Right ventricle myocardium superior (tissue), 1 donor: ENCODE measurements at places on chromosomes 6 and 20.
A peak's percentile ranks its signal among the peaks of the same experiment; 100 is the strongest.

GRCh38 chr6:163309491-163310026 is 105.0 kb upstream of the QKI start:
- DNase-seq: no peak

- DNase-seq: no peak
These were observed 57.2 kb downstream of the IL20RA start for GRCh38 chr6:136987526-136987925.

DNA sequence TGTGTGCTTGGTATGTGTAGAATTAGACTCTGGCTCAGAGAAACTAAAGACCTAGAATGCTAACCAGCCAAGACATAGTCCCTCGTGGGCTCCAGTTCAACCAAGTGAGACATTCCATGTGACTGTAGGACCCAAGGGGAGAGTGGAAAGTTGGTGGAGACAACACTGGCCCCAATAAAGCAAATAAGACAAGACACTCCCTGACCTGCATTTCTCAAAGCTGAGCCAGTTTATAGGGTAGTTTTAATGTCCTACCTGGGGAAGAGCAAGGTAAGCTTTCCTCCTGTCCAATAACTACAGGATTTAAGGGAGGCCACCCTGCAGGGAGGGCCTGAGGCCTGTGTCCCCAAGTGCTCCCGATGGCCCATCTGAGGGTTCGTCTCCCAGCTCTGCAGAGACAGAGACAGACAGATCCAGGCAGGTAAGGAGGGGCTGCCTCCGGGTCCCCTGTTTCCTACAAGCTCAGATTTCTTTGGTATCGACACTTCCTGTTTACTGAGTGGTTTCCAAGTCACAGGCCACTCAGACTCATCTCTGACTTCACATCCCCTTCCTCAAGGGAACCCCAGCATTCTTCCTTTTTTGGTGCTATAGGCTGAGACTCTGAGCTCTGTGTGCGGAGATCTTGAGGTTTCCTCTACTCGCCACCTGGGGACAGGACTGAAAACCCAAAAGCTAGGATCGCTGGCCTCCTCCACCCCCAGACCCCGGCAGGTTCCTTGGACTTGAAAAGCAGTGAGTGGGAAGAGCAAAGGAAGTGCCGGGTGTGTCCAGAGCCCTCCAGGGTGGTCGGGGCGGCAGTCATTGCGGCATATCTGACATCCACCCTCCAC is 92.4 kb downstream of the PRND start:
- no peak for DNase-seq

GRCh38 chr6:1770435-1770843 is 160.7 kb downstream of the FOXC1 start:
- no peak for DNase-seq

GRCh38 chr6:168785720-168786511 is 344.9 kb downstream of the SMOC2 start:
- DNase-seq: no peak

DNA sequence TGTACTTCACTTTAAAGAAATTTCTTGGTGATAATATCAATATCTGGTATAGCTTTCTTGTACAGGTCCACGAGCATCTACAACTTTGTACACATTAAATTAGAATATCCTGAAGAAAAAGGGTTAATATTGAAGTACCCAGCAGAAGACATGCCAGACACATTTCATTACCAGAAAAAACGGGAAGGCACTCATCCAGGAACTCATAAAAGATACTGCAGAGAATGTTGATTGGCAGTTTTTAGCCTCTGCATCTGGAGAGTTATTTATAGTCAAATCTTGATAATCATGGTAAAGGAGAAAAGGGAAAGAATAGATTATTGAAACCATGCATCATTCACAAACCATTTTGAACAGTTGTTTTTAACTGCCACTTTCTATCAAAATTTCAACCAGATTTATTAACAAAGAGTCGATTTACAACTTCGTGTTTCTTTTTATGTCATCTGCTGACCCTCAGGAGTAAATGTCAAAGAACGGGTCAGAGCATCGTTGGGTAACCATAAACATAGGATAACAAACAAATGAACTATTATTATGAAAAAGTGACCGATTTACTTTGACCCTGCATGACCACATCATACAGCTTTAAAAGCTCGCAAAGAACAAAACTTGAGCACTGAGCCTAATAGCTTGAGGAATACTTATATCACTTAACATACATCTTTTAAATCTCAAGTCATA is 229.2 kb upstream of the SGK1 start:
- DNase-seq: no peak

DNA sequence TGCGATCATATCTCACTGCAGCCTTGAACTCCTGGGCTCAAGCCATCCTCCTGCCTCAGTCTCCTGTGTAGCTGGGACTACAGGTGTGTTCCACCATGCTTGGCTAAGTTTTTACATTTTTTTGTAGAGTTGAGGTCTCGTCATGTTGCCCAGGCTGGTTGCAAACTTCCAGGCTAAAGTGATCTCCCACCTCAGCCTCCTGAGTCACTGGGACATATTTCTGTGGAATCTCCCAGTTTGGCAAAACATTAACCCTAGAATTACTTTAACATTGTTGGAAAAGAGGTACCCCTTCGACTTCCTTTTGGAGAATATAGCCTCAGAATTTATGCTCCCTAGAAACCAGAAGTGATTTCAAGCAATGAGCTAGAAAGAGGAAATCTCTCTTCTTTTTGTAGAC is 57.2 kb downstream of the SHLD1 start:
- DNase-seq: no peak

GRCh38 chr6:56642366-56643261 is at the start of gene DST:
Gene DST, minus strand, starts transcription at chr6:56642889.
- DNase-seq: no peak

DNA sequence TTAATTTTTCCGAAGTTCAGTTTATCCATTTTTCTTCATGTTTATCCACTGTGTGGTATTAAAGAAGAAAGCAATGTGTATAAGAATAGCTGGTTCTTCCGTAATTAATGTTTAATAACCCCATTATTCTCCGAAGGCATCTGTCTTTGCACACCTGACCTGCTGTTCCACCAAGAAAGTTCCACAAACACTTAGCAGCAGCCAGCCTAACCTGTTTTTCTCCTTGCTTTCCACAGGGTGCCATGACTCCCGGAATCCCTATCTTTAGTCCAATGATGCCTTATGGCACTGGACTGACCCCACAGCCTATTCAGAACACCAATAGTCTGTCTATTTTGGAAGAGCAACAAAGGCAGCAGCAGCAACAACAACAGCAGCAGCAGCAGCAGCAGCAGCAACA is 7.4 kb downstream of the TBP start:
- DNase-seq: no peak

DNA sequence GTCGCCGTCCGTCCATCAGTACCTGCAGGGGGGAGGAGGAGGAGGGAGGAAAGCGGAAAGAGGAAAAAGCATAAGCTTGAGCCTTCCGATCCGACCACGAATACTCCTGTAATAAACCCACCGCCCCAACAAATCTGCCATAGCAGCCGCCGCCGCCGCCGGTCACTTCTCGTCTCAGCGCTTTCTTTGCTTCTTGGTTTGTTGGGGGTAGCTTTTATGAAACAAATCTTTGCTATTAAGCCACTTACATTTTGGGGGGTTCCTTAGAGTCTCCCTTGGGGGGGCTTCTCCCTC is 277 bp downstream of the ADGRB3 start:
- DNase-seq: no peak

GRCh38 chr6:11460837-11461661 is 76.5 kb upstream of the TMEM170B start:
- DNase-seq: no peak

DNA sequence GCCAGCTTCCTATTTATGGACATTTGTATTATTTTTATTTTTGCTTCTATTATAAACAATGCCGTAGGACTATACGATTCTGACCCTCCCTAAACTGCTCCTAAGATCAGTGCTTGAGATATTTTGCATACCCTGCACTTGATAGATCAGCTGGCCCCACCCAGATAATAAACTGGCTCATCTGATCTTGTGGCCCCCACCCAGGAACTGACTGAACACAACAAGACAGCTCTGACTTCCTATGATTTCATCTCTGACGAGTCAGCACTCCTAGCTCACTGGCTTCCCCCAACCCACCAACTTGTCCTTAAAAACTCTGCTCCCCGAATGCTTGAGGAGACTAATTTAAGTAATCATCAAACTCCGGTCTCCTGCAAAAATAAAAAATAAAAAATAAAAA is 34.9 kb upstream of the TFAP2A start:
- DNase-seq: no peak

GRCh38 chr20:10524643-10525042 is 89.5 kb downstream of the SLX4IP start:
- DNase-seq: no peak

GRCh38 chr20:2405693-2406065 is 25.0 kb downstream of the TGM6 start:
- DNase-seq: no peak

GRCh38 chr6:167005350-167006159 is 6.4 kb downstream of the CEP43 start:
- DNase-seq: peak; percentile 63

DNA sequence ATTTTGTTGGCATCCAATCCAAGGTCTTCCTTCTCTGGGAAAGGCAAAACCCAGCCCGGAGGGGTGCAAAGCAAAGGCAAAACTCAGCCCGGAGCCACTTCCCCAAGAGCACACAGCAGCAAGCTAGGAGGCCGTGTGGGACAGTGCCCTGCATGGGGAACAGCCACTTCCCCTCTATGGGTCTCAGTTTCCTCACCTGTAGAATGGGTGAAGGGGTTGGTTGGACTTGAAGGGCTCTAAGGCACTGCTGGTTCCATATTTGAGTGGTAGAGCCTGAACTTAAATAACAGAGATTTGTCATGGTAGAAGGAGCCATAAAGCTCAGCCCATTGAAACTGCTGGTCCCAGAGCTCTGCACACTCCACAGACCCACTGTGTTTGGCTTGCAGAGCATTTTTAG is 51.3 kb upstream of the CCDC167 start:
- no peak for DNase-seq

DNA sequence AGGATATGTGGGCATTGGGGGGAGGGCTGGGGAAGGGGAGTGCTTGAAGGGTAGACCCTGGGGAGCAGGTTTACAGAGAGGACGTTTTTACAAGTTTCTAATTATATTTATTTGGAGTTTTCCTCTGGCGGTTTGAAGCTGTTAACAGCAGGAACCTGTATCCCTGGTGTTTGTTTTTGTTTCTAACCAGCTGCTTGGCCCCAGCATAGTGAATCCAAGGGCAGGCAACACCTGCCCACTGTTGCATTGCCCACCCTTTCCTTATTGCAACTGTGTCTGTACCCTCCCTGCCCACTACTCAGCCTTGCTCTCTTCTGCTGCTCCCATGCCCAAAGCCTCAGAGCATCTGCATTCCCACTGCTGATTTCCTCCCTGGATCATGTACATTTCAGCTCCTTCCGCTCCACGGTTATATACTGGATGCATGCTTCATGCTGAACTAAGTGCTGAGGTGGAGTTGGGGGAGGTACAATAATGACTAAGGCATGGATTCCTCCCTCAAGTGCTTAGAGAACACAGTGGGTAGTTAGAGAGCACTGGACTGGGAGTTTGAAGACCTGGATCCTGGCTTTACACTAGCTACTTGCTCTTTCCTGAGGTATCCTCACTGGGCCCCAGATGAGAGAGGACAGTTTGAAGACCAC is 6.0 kb downstream of the SCUBE3 start:
- DNase-seq: no peak

- DNase-seq: no peak
These were observed 347.5 kb upstream of the SOX4 start for GRCh38 chr6:21246075-21246474.

- no peak for DNase-seq
These were observed 71.9 kb upstream of the SDHAF4 start for GRCh38 chr6:70494833-70495232.

GRCh38 chr6:19438566-19439353 is 398.4 kb upstream of the ID4 start:
- DNase-seq: no peak

DNA sequence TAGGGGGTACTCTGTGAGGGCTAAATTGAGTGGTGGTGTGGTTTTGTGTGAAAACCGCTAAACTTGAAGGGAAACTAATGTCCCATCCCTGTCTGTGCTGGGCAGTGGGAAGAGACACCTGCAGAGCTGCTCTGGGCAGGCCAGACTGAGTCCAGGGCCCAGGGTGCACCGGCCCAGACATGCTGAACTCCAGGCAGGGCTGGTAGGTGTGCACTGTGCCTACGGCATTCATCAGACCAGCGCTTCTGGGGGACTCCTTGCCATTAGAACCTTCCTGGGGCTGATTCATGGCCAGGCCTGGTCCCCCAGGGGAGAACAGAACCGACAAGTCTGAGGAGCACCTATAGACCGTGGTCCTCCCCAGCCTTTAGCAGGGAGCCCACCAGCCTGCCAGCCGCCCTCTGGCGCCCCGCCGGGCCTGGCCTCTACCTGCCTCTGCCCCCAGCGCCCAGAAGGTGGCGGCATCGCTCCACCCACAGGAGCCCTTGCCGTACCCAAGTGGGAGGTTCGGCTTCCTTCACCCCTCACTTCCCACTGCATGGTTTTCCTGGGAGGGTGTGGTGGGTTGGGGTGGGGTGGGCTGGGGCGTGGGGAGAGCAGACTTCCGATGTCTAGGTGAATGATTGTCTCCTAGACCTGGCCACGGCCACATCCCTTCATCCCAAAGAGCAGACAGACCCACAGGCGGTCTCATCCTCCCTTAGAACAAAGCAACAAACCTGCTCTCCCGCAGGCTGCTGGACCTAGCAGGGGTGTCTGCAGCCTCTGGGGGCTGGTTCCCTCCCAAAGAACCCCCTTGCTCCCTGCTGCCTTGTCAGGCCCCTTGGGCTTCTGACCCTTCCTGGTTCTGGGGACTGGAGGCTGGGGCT is 15.5 kb downstream of the CCDC167 start:
- DNase-seq: peak; percentile 77

DNA sequence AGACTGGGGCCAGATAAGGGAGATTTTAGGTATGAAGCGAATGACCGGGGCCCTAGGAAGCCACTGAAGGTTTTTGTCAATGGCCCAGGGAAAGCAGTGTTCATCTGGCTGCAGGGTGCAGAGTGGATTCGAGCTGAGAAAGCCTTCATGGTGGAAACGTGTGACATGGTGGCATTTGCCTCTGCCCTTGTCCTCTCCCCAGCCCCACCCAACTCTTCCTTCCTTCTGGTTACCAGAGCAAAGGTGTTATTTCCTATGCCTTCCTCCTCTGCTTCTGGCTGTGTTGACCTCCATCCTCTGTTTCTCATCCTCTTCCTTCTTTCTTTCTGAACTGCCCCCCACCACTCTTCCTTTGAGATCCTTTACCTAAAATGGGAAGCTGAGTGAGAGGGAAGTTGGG is 195.1 kb upstream of the SUPT3H start:
- no peak for DNase-seq

DNA sequence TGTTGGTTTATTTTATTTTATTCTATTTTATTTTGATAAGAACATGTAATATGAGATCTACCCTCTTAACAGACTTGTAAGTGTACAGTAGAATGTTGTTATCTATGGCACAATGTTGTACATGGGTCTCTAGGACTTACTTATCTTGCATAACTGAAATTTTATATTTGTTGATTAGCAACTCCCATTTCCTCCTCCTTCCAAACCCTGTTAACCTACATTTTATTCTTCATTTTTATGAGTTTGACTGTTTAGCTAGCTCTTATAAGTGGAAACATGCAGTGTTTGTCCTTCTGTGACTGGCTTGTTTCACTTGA is 37.9 kb upstream of the BCAS1 start:
- DNase-seq: no peak
